Activated CD4-positive, alpha-beta T cell treated with anti-CD3 and anti-CD28 coated beads, Interleukin-2, amount 10 ng/mL, durations not matched to agents 7 days and 5 days (primary cell): ENCODE measurements at places on chromosomes 3 and 15. TPM values are rescaled to one million over a fixed set of nuclear protein-coding genes. Genes with fewer than 3 reads are reported as not detected.
A peak's percentile ranks its signal among the peaks of the same experiment; 100 is the strongest.

GRCh38 chr3:197516517-197516889 is 39.3 kb downstream of the BDH1 start:
- peak overlapping the region; percentile 28 for H3K27ac ChIP-seq
- no peaks in the 10 kb centered on the region for H3K27me3 ChIP-seq
- H3K4me3 ChIP-seq: no peak overlapping the region
- peaks cover 12% of the 10 kb centered on the region for H3K4me1 ChIP-seq
- DNase-seq: no peak

GRCh38 chr15:75639191-75639708 is 774 bp downstream of the IMP3 start:
- H3K27me3 ChIP-seq: no peaks in the 10 kb centered on the region
- H3K4me1 ChIP-seq: peaks cover 39% of the 10 kb centered on the region
- peak overlapping the region; percentile 95 for H3K27ac ChIP-seq
- peaks cover 23% of the 10 kb centered on the region for H3K36me3 ChIP-seq

DNA sequence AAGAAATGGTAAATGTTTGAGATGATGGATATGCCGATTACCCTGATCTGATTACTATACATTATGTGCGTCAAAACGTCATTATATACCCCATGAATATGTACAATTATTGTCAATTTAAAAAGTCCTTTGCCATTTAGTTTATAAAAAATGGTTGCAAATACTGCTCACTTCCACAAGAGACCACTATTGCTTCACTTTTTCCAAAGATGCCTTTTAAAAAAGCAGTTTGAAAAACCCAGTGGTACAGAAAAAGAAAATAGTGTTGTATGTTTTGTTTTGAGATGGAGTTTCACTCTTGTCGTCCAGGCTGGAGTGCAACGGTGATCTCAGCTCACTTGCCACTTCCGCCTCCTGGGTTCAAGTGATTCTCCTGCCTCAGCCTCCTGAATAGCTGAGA is 39.3 kb downstream of the EDEM1 start:
- no peak overlapping the region for H3K27ac ChIP-seq
- DNase-seq: no peak
- peaks cover 4% of the 10 kb centered on the region for H3K27me3 ChIP-seq

DNA sequence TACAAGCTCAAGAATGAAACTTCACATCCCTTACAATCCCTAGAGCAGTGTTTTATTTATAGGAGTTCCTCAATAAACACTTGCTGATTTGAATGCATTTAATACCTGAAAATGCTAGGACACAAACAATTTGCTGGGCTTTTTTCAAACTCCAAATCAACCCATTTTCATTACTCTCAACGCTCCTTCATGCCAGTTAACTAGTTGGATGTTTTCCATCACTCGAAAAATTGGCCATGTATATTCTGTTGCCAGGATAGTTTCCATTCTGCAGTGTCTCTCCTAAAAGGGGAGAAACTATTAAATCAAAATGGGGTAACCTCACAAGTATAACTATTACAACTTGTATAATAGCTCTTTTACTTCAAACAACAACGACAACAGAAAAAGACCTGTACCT is 1.2 kb downstream of the GBE1 start:
- peak overlapping the region; percentile 76 for H3K4me3 ChIP-seq
- H3K27ac ChIP-seq: peak overlapping the region; percentile 98
- no peaks in the 10 kb centered on the region for H3K27me3 ChIP-seq
- H3K36me3 ChIP-seq: peaks cover 32% of the 10 kb centered on the region
- peaks cover 26% of the 10 kb centered on the region for H3K4me1 ChIP-seq

DNA sequence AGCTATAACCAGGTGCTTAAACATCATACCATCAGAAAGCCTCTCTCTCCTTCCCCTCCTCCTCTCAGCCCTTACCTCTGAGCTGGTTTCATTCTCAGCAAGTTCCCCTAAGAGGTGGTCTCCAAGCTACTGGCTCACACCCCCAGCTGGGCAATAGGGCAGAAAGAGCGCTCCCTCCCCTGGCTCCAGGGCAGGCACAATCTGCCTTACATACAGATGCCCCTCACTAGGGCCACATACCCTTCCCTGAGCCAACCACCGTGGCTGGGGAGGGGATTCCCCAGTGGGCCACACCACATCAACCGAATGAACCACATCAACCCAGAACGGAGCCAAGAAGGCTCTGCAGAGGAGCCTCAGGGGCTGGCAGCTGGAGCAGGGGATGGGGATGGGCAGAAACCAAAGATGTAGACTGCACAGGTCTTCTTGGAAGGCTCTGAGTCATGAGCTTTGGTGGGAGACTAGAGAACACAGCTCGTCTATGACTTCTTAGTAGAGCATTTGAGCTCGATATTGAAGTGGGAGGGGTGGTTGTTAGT is 4.6 kb upstream of the FBLN2 start:
- peaks cover 26% of the 10 kb centered on the region for H3K4me1 ChIP-seq
- no peak overlapping the region for H3K27ac ChIP-seq
- H3K36me3 ChIP-seq: peaks cover 3% of the 10 kb centered on the region
- peaks cover 40% of the 10 kb centered on the region for H3K27me3 ChIP-seq
- DNase-seq: peak; percentile 72

DNA sequence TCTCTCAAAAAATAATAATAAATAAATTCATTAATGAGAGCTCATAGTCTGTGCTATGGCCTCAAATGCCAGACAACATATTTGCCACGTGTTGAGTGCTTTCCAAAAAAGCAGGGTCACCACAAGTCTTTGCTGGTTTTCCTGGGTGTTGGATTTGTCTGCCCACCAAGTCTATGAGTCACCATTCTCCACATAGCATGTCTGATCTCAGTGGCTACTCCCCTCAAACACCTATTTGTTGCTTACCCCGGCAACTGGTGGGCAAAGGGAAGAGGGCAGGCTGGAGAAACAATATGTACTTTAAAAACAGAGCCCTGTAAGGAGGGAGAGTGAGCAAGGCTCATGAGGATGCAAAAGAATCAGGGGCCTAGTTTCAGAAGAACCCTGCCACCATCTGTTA is 120.0 kb upstream of the ARRDC4 start:
- no peak overlapping the region for H3K27ac ChIP-seq
- no peak overlapping the region for H3K4me3 ChIP-seq
- H3K4me1 ChIP-seq: no peaks in the 10 kb centered on the region
- no peak for DNase-seq
- no peaks in the 10 kb centered on the region for H3K27me3 ChIP-seq

- H3K36me3 ChIP-seq: no peaks in the 10 kb centered on the region
- H3K27ac ChIP-seq: no peak overlapping the region
- H3K27me3 ChIP-seq: peaks cover 2% of the 10 kb centered on the region
- DNase-seq: no peak
- no peaks in the 10 kb centered on the region for H3K4me1 ChIP-seq
Measured at GRCh38 chr3:87062685-87063084, 71.7 kb upstream of the VGLL3 start.

- no peak for DNase-seq
- no peak overlapping the region for H3K27ac ChIP-seq
- H3K36me3 ChIP-seq: no peaks in the 10 kb centered on the region
- peaks cover 7% of the 10 kb centered on the region for H3K4me1 ChIP-seq
Measured at GRCh38 chr3:129976286-129976685, 1.8 kb downstream of the TRH start.

DNA sequence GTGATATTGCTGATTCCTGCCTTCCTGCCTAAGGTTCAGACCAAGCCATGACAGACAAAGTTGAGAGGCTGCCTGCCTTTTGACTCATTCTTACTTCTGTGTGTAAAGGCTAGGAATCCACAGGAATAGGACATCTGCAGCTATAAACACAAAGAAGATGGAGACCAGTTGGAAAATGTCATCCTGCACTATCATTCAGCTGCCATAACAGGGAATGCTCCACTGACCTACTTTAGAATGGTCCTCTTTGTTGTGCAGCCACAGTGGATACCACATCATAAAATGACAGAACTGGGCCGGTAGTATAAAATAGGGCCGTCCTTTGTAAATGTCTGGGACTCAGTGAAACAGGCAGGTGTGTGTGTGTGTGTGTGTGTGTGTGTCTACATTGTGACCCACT is 75.1 kb downstream of the STAC start:
- DNase-seq: no peak
- H3K27ac ChIP-seq: no peak overlapping the region
- H3K4me1 ChIP-seq: no peaks in the 10 kb centered on the region

DNA sequence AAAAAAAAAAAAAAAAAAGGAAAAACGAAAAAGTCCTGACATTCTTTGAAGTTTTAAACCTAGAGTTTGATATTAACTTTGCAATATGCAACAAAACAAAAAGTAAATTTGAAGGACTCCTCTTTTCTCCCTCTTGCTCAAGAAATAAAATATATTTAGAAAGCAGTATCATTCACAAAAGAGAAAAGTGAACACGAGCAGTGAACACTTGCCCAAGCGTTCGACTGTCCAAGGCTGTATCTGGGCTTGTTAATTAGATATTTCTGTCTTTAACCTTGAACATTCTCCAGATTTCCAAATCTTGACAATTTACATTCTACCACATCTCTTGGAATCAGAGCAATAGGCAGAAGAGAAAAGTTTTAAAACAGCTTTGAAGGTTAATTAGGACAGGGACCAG is 357.7 kb downstream of the TIGIT start:
- H3K4me3 ChIP-seq: no peak overlapping the region
- no peaks in the 10 kb centered on the region for H3K4me1 ChIP-seq
- no peaks in the 10 kb centered on the region for H3K27me3 ChIP-seq
- no peak for DNase-seq
- no peaks in the 10 kb centered on the region for H3K36me3 ChIP-seq

DNA sequence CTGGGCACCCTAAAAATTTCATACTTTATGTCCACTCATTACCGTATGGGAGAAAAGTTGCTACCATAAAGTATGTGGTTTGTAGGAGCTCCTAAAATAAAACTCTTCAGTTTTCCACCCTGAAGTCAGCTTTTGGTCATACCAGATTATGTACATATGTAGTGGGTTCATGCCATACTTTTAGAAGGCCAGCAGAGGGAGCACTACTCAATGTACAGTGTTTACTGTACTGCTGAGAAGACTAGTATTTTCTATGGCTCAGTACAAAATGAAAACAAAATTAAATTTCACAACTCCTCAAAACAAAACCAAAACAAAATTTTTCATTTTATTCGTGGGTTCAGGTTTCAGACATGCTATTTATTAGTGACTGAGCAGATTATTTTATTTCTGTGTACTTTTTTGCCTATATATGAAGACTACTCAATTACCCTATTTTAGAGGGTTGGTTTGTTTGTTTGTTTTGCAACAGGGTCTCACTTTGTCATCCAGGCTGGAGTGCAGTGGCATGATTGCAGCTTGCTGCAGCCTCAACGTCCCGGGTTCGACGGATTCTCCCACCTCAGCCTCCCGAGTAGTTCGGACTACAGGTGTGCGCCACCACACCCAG is 24.3 kb downstream of the NXPE3 start:
- no peak overlapping the region for H3K4me3 ChIP-seq
- peak; percentile 83 for DNase-seq
- no peaks in the 10 kb centered on the region for H3K27me3 ChIP-seq

DNA sequence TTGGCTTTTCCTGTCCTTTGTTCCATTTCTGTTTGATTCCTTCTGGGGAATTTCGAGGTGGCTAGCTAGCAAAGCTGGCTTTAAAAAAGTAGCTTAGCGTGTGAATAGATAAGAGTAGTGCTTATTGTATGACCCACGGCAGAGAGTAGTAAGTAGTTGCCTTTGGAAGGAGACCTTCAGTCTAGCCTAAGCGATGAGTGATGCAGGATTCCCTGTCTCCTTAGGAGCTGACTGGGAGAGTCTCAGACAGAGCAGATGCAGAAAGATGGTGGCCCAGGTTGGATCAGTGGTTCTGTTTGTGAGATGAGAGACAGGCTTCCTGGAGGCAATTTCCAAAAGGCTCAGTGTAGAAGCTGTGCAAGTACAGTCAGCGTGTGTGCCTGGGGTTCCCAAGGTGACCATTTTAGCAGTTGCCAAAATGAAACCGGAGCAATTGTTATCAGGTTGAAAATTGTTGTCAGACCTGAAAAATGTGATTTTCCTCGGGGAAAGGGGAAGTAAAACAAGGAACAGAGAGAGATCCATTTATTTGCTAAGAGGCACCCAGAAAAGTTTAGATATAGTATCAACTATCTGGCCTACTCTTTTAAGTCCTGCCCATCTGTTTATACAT is 681 bp upstream of the IL5RA start:
- no peaks in the 10 kb centered on the region for H3K36me3 ChIP-seq
- H3K27me3 ChIP-seq: peaks cover 8% of the 10 kb centered on the region
- no peak overlapping the region for H3K27ac ChIP-seq
- H3K4me3 ChIP-seq: no peak overlapping the region
- DNase-seq: no peak

- peaks cover 3% of the 10 kb centered on the region for H3K27me3 ChIP-seq
- H3K36me3 ChIP-seq: no peaks in the 10 kb centered on the region
- H3K4me3 ChIP-seq: no peak overlapping the region
- H3K4me1 ChIP-seq: no peaks in the 10 kb centered on the region
- peak overlapping the region; percentile 15 for H3K27ac ChIP-seq
Measured at GRCh38 chr3:37200141-37200540, 25.8 kb upstream of the LRRFIP2 start.

GRCh38 chr3:30042916-30043555 is 563.4 kb upstream of the TGFBR2 start:
- no peaks in the 10 kb centered on the region for H3K36me3 ChIP-seq
- DNase-seq: no peak
- H3K4me1 ChIP-seq: peaks cover 2% of the 10 kb centered on the region
- no peak overlapping the region for H3K27ac ChIP-seq
- H3K27me3 ChIP-seq: peaks cover 15% of the 10 kb centered on the region
- H3K4me3 ChIP-seq: no peak overlapping the region

DNA sequence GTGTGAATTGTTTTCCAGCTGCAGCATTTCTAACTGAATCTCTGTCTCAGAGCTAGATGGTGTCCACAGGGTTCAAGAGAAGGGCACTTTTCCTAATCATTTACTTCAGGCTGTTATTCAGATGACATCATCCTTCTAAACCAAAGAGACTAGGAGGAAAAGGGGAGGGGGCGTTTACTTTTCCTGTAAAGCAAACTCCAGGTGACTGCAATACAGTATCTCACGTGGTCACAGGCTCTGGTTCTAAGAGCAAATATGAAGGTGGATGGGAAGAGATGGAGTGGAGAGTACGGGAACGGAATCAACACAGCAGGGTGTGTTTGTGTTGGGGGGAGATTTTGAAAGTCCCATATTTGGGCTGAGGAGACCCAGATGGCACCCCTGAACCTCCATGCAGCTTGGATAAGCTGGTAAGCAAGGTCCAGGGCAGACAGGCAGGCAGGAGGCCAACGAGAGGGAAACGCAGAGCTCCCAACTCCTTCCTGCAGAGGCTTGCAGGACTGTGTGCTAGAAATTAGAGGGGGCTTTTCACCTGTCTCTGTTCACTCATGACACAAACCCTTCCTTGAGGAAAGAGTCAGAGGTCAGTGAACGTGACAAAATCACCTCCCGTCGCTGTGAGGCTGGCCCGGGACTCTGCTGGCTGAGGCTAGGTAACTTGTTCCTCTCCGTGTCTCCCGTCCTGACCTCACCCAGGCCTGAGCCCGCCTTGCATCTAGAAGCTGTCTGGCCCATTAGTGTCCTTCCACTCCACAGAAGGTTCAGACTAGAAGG is 151.2 kb downstream of the OPA1 start:
- peaks cover 16% of the 10 kb centered on the region for H3K27me3 ChIP-seq
- DNase-seq: no peak
- H3K4me1 ChIP-seq: peaks cover 10% of the 10 kb centered on the region
- no peak overlapping the region for H3K27ac ChIP-seq

GRCh38 chr3:38984110-38984509 is 67.6 kb downstream of the SCN11A start:
- H3K4me3 ChIP-seq: no peak overlapping the region
- no peak for DNase-seq
- no peak overlapping the region for H3K27ac ChIP-seq
- H3K27me3 ChIP-seq: peaks cover 3% of the 10 kb centered on the region

Gene HIGD2B
- not detected for total RNA-seq

Gene CP
- total RNA-seq: not detected

Gene DMXL2
- 9.3 TPM for total RNA-seq

Gene TERC
- total RNA-seq: 4.6 TPM

Gene SLC41A3
- total RNA-seq: 31.1 TPM

Gene FRMD5
- 0.15 TPM for total RNA-seq

Gene ARGFX
- total RNA-seq: not detected

Gene FOXL2
- not detected for total RNA-seq

Gene MNS1
- total RNA-seq: 0.23 TPM
